ENCODE measurements at places on chromosomes 1 and 21.

- DNase-seq, result no peak
These were observed 82.2 kb upstream of the SOD1 start for GRCh38 chr21:31577271-31577670.

GRCh38 chr1:12709091-12709491, 6.8 kb upstream of the AADACL3 start:
- DNase-seq, result no peak

DNA sequence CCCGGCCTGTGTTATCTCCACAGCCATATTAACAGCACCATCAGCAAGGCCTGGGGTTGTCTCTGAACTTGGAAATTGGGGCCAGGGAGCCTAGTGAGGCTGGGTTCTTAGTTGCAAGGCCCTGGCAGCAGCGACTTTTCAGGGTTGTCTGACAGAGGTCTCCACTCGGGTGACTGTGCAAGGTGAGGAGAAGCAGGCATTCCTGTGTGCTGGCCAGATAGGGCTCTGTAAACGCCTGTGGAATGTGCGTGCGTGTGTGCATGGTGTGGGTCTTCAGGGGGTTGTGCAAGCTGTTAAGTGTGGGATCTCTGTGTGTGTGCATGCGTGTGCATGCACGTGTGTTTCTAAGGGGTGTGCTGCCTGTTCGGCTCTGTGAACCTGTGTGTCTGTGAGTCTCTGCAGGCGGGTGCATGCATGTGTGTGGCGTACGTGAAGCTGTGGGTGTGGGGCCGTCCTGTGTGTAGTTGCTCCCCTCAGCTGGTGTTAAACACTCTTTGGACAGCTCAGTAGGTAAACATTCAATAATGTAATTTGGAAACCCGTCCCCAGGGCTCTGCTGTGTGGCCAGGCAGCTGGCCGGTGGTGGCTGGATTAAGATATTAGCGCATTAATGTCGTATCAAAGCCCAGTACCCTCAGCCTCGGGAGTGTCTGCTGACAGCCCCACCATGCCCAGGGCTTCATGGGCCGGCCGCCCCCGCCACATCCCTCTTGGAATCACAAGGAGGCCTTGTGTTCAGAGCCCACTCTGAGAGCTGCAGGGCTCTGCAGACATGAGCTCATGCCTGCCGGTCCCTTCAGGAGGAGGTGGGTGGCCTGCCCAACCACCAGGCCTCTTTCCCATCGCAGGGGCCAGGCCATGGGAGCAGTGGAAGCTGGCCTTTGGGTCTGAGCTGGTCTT, 189.9 kb downstream of the FOXD2 start:
- no peak for DNase-seq

DNA sequence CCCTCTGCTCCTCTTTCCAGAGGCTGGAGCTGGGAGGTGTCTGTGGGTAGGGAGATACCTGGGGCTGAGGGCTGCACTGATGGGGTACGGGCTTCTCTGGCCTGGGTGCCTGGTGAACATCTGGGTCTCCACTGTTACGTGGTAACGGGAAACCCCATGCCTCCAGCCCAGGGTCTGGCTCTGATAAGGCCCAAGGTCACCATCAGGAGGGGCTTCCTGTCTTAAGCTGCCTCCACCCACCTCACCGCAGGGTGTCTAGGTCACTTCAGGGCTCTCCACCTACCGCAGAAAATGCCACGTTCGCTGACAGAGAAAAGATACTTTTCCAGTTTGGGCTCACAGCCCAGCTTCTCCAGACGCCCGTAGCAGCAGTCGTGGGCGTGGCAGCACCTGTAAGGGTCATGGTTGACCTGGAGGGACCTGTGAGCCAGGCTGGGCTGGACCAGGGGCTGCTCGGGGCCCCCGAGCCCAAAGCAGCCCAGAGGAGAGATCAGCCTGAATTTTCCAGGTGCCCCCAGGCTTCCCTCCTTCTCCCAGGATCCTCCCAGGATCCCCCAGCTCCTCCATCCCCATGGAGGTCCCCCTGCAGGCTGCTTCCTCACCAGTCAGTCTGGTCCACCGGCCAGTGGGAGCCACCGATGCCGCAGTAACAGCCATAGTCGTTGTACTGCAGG, 1.3 kb downstream of the PLA2G2E start:
- no peak for DNase-seq

GRCh38 chr21:39680216-39680615, 64.8 kb upstream of the IGSF5 start:
- DNase-seq, result no peak

DNA sequence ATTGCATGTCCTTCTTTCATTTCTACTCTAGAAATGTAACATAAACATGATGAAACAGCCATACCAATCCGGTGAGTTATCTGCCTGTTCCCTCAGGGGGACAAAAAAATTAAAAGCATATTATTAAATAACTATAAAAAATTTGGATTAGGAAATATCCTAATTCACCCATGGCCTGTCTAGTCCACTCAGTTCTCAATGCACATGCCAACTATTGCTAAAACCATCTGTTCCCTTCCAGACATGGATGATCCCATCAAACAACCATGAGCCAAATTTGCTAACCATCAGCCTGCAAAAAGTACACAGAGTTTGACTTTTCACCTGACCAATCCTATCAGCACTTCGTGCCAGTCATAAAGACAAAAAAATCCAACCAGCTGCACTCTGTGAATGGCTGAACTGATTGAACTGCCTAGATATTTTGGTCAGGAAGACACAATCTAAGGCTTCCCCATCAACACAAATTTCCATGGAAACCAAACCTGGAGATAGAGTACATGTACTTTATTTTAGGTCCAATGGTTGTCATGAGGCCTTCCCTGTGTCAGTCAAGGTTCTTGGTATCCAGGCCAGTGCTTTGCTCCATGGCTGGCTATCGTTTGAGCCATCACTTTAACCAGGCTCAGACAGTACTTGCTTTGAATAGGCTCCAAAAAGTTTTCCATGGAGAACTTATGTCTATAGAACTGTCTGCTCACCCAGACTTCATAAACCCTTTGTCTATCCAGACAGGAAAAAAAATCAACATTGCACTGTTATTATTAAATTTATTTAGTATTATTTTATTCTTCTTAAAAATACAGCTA, 570.8 kb downstream of the LTN1 start:
- no peak for DNase-seq

GRCh38 chr21:37869661-37870060, 46.6 kb downstream of the KCNJ6 start:
- no peak for DNase-seq

DNA sequence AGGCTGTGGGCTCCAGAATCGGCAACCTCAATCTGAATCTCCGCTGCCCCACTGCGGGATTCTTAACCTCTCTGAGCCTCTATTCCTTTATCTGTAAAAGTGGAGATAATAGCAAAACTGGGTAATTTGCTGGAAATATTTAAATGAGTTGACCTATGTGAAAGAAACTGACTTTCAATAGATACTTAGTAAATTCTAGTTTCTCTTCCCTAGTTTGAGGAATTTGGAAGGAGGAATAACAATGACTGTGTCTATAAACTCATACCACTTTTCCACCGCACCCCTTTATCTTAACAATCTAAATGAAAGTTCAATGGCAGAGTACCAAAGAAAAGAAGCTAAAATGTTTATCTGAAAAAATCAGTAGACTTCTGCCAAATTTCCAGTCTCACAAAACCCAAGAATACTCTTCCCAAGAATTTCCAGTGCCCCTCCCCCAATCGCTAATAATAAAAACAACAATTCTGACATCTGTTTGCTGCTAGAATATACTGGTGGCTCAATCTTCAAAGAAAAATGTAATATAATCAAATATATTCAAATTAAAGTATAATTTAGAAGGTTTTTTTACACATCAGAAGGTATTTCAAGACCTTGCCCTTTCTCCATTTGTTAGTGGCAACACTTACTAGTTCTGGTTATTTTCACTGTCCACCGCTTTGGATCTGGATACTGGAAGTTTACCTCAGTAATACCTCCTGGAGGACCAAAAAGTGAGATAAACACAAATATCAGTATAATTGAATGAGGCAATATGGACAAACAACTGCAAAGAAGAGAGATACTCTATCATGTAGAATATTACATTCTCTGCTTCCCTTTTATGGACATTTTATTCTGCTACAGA, 171.2 kb downstream of the LTN1 start:
- DNase-seq, result no peak

DNA sequence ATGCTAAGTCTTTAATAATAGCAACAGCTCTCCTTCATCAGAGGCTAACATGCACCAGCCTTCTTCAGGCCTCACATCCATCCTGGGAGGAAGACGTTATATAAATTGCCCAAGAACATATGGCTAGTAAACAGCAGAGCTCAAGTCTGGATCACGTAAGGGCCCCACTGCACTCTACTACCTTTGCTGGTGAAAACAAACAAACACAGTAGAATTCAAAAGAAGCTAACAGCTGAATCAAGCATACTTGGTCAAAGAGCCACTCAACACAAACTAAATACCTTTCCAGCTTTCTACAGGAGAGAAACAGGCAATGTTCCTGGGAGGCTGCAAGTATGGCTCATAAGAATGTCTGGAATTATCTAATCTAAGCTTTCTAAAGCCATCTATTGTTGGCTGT, 66.0 kb downstream of the WLS start:
- DNase-seq, result peak; percentile 17

- DNase-seq, result no peak
These were observed 4.1 kb upstream of the GNPAT start for GRCh38 chr1:231236938-231237337.

GRCh38 chr1:180994262-180994661, 28.4 kb downstream of the STX6 start:
- DNase-seq, result peak; percentile 47

- no peak for DNase-seq
These were observed 51.7 kb downstream of the AK5 start for GRCh38 chr1:77333501-77333900.

DNA sequence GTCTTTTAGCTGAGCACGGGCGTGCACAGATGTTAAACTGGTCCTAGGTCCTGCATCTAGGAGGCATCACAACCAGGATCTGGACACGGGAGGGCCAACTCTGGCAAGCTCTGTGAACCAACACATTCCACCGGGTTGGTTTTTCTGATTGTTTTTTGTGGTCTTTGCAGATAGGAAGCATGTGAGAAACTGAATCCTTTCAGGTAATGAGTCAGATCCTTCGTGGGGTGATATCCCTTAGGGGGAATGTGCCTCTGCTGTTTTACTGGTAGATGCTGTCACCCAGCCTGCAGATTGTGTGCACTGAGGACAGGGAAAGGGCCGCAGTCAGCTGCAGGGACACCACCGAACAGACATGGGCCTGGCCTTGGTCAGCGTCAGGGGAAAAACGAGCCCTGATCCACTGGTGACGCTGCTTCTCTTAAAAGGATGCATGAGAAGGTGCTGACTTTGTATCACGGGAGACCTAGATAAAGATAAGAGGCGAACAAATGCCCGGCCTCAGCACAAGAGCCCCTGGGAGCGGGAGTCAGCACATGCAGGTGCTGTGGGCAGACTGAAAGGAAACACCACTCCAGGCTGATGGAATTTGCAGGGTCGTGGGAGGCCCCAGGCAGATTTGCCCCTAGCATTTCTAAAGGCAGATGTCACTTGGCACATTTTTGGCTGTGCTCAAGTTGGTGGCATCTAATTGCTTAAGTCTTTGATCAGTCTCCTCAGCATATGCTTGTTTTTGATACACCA, 51.1 kb downstream of the DOP1B start:
- DNase-seq, result no peak

DNA sequence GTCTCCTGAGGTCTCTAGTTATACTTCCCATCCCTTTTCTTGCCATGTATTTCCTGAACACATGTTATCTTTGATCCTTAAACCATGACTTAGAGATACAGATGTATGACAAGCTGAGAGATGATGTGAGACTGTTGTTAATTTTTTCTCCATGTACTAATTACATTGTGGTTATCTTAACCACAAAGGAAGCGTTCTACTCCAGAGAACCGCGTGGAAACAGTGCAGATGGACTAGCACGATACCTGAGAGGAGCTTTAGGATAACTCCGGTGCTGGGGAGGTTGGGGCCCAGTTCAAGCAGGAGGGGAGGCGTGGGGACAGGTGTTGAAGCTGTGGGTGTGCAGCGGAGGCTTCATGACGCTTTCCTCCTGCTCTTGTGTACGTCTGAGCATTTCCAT, 17.5 kb downstream of the PDE9A start:
- DNase-seq, result no peak

DNA sequence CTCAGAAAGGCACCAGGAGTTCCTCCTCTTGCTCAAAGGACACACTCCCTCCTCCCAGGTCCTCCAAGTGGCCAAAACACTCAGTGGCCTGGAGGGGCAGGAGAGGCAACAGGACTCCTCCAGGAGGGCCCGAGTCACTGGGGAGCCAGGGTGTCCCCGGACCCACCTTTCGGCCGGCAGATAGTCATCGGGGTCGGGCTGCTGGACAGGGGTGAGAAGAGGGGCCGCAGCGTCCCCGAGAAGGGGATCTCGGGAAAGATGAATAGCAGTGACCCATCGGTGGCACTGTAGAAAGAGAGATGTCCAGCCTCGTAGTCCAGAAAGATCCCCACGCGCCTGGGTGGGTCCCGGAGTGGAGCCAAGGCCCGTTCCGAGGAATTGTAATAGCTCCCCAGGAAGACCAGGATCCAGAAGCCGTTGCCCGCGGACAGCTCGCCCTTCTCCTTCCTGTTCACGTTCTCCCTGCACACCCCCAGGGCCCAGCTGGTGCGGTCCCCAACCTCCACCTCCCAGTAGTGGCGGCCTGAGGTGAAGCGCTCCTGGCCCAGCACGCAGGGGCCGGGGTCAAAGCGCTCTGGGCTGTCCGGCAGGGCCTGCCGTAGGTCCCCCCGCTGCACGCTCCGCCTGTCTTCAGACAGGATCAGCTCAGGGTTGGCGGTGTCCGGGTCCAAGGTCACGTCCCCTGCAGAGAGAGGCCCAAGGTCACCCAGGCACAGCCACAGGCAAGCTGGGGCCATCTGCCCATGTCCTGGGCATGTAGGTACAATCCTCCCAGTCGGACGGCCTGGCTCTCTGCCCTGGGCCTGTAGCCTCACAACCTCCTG, 11.9 kb downstream of the TRIM11 start:
- DNase-seq, result no peak

DNA sequence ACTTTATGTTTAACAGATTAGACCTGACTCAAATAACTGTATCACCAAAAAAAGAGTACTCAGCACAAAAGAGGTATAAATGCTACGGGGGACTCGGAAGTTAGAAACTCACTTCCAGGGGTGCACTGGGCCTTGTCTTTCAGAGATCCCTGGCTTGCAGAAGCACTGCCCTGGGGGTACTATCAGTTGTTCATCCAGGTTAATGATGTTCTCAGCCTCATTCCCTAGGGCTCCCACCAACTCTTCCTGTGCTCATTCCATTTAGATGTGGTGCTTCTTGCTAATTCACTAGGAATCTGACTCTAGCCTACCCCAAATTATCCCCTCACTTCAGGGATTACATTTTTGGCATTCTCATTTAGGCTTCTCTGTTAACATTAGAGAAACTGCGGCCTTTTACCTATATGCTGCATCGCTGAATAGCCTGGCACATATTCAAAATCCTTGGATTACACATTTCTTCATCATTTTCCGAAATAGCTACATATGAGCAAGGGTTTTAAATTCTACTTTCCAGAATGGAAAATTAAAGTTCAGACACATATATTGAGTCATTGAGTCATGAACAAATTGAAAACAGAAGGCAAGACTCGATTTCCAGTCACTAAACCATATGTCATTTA, 338.5 kb downstream of the KCTD3 start:
- no peak for DNase-seq
